ENCODE measurements at places on chromosomes 4 and X. TPM values are rescaled to one million over a fixed set of nuclear protein-coding genes. Genes with fewer than 3 reads are reported as not detected.
A peak's percentile ranks its signal among the peaks of the same experiment; 100 is the strongest.

ZNF81 gene
- 7.5 TPM for total RNA-seq

FRG2 gene
- not detected for total RNA-seq

DNA sequence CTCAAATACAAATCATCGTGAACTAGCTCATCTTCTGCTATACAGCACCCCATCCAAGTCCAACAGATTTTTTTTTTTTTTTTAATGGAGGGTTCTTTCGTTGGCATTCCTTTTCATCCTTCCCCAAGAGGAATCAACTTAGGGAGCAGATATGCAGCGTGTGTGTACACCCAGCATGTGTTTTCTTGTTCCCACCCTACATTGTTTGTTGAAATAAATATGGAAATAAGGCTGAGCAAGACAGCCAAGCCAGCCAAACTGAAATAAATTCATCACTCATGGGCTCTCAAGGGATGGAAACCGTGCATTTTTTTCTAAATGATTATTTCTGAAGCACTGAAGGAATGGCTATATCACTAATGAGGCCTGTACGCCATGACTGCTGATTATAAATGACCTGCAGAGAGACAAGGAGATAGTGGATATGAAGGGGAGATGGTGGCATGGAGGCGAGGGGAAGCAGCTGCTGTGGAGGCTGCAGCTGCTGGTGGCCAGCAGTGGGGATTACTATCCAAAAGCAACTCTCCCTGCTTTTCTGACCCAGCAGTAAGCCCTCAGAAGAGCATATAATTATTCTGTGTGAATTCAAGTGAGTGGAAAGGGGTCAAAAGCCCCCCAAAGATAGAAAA is 173.9 kb downstream of the MGST2 start:
- DNase-seq, result no peak

BTK gene
- total RNA-seq, result 6.5 TPM

DNA sequence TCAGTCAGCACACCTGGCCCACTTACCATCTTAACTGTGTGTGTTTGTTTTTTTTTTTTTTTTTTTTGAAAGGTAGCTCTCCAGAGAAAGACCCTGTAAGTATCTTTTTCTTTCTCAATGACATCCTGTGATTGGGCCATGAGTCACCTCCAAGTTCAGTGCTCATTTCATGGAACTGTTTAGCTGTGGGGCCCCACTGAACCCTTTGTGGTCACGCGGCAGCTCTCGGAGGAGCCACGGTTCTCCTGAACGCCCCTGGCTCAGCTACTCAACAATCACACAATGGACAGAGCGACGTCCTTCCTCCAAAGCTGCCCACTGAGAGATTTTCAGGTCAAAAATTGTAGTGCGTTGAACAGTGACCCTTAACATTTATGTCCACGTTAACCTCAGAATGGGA is 14.2 kb upstream of the IL3RA start:
- no peak for DNase-seq

- DNase-seq, result no peak
These were observed 130.7 kb downstream of the IL1RAPL2 start for GRCh38 chrX:104696667-104697066.

GRCh38 chrX:110175696-110176095 is 142.2 kb downstream of the AMMECR1 start:
- no peak for DNase-seq

GRCh38 chrX:18537524-18537923 is 112.1 kb downstream of the CDKL5 start:
- DNase-seq, result no peak

F9 gene
- total RNA-seq, result 2.2 TPM

ADH7 gene
- 2.4 TPM for total RNA-seq

NEXMIF gene
- 1.7 TPM for total RNA-seq

GASK1B gene
- total RNA-seq, result 150 TPM

DNA sequence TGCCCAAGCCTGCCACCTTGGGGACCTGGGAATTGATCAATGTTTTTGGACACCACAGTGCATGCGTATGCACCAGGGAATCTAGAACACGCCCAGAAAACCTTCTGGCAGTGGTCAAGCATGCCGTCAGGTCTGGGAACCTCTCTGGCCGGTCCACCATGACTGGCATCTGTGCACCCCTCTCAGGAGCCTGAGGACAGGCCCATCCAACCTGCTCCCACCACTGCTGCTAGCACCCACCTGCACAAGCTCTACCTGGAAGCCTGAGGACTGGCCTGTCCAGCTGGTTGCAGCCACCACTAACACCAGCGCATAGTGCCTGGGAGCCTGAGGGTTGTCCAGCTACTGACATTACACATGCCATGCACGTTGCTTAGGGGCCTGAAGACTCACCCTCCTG is 162.1 kb upstream of the GALNTL6 start:
- no peak for DNase-seq

GATA1 gene
- not detected for total RNA-seq

FGF13 gene
- total RNA-seq, result 25.3 TPM

GRCh38 chrX:23887451-23887850 is 20.3 kb downstream of the APOO start:
- no peak for DNase-seq

DNA sequence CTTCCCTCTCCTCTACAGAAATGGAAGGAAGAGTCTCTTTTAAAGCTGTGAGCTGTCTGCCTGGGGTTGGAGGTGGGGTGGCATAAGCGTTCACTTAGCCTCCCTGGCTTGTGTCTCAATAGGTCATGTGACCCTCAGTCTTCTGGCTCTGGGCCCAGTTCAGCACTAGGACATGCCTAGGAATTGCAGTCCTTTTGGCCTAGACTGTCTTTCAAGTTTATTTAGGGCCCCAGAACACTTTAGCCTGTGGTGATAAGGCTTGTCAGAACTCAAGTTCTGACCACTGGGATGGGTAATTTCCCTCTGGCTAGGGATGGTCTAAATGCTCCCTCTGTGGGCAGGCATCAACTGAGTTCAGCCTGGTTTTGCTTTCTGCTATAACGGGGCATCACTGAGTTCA is 34.3 kb upstream of the ARMCX4 start:
- no peak for DNase-seq

GRCh38 chr4:156751486-156751885 is 220.1 kb downstream of the PDGFC start:
- no peak for DNase-seq

- DNase-seq, result no peak
These were observed 43.2 kb downstream of the AKAP4 start for GRCh38 chrX:50157545-50158135.

ATOH1 gene
- 0.48 TPM for total RNA-seq

HMX1 gene
- not detected for total RNA-seq

DNA sequence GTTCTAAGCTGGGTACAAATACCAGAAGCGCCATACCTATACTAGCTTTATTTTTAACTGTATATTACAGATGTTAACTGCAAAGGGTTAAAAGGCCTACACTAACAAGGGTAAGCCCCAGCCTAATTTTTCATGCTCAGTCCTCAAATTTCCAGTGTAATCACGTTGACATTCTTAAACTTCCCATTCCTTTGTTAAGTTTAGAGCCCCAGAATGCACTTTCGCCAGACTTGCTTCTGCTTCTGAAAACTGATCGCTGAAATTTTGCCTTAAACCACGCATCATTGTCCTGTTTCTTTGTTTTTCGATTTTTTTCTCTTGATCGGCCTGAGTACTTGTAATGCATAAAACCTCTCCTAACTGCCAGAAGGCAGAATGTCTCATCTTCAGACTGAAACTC is 2141.9 kb upstream of the AGA start:
- no peak for DNase-seq

- DNase-seq, result no peak
These were observed 51.1 kb downstream of the RWDD4 start for GRCh38 chr4:183607894-183608293.

DNA sequence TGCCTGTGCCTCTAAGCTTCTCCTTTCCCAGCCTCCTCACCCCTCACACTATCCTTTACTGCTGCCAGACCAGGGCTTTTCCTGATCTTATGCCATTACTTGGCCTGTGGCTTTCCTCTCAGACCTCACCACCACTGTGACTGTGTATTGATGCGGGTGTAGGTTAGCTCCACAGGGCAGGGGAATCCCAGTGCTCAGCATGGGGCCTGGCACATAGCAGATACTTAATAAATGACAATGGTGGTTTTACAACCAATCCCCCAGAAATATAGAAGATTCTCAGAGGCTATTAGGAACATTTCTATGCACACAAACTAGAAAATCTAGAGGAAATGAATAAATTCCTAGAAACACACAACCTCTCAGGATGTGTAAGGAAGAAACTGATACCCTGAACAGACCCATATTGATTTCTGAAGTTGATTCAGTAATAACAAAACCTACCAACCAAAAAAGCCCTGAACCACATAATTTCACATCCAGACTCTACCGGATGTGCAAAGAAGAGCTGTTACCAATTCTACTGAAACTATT is 129.6 kb upstream of the QRFPR start:
- no peak for DNase-seq

- no peak for DNase-seq
These were observed 229.2 kb upstream of the INTU start for GRCh38 chr4:127403471-127404084.

CCSER1 gene
- 14.7 TPM for total RNA-seq

SLC9B2 gene
- total RNA-seq, result 6.0 TPM

APLN gene
- 1.2 TPM for total RNA-seq

DNA sequence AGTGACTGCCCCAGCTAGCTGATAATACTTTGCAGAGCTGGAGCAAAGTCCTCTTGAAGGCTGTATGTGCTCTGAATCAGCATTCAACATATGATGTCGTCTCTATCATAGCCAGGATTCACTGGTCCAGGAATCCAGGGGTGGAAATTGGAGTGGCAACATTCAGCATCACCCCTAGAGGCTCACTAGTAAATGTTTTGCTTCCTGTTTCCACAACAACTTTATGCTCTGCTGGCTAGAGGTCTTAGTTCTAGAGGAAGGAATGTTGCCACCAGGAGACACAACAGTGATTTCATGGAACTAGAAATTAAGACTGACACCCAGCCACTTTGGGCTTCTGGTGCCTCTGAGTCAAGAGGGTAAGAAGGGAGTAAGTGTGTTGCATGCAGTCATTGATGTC is 11.3 kb downstream of the MAGEA1 start:
- DNase-seq, result peak; percentile 0

DNA sequence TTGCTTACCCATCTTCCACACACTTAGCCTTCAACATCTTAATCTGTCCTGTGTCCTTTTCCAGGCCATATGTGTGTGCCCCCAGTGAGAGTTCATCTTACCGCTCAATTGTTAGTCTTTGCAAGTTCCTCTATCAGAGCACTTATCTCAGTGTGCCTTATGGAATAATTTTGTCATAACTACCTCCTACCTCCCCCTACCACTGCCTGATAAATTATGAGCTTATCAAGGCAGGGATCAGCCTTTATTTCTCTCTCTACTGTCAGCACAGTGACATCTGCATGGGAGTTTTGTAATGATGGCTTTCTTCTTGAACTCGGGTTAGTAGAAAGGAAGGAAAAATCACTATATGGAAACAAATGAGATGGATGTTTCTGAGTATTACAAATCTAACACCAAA is 53.2 kb downstream of the MTM1 start:
- no peak for DNase-seq

SHROOM4 gene
- 7.0 TPM for total RNA-seq

GRCh38 chr4:178174756-178175155 is 732.5 kb upstream of the AGA start:
- DNase-seq, result no peak

DNA sequence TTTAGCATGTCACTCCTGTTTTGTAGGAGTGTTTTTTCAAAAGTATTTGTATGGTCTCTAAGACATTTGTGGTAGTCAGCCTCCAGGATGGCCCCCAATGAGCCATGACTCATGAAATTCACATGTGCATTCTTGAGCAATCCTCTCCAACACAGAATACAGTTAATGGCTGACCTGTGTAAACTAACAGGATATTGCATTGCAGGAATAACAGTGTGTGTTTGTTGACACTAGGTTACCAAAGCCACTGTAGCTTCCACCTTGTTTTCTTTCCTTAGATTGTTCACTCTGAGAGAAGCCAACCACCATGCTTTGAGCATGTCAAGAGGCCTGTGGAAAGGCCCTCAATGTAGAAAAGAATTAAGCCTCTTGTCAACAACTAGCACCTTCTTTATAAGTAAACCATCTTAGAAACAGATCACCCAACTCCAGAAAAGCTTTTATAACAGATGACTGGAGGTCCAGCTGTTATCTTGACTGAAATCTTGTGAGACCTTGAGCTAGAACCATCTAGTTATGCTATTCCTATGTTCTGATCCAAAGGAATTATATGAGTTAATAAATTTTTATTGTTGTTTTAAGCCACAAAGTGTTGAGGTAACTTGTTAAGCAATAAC is 28.5 kb downstream of the TBCK start:
- DNase-seq, result no peak

DNA sequence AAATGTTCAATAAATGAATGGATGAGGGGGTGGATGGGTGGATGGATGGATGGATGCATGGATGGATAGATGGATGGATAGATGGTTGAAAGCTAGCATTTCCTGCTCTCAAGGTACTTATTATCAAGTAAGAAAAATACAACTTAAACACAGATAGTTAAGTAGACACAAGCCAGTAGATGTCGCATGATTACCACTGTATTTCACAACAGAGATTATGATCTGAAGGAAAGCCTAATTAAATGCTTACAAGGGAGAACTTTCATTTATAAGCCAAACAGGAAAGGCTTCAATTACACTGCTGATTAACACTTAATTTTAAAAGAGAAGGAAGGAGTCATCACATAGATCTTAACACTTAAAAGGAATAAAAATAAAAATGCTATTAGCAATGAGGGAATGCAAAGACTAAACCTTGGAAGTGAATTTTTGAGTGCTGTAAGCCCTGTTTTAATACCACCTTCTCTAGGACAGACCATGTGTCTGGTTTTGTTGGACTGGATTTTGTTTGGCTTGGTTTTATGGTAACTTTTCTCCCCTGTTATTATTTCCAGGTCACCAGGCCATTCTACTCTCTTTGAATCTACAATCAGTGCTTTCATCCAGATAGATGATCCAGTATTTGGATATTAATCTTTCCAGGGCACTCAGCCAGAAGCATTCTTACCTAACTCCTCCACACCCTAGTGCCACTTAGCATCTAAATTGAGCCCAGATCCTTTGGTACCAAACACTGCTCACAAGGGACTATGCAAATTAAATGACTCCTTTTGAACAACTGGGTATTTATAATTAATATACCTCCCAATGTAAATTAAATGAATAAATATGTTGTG is 75.5 kb upstream of the SLC39A8 start:
- no peak for DNase-seq

FAM200B gene
- total RNA-seq, result 46.9 TPM

PLXNB3 gene
- 23.6 TPM for total RNA-seq

VSIG4 gene
- 45.0 TPM for total RNA-seq
